Fibroblast of skin of left quadriceps (primary cell): ENCODE measurements at places on chromosomes 7 and 10.

GRCh38 chr10:71632896-71633600, 86.5 kb downstream of the C10orf105 start:
- no peak for DNase-seq

GRCh38 chr10:127618797-127619196, 69.7 kb downstream of the NPS start:
- no peak for DNase-seq

DNA sequence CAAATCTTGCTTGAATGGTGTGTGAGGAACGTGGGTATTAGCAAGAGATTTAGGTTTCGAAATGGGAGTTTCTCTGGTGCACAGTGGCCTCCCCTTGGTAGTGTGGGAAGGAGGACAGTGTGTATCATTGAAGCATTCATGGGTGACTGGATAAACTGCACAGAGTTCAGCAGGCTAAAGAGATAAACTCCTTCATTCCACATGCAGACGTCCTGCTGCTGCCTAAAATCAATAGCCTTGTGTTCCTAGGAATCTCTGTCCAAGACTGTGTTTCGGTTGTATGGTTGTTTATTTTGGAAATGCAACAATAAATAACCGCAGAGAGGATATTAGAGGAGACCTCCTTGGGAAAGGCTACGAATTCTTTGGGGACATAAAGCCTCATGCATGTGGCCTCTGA, 100.9 kb upstream of the FAM171A1 start:
- DNase-seq, result no peak

- DNase-seq, result no peak
Observed at GRCh38 chr10:70698211-70698610, 25.9 kb downstream of the ADAMTS14 start.

DNA sequence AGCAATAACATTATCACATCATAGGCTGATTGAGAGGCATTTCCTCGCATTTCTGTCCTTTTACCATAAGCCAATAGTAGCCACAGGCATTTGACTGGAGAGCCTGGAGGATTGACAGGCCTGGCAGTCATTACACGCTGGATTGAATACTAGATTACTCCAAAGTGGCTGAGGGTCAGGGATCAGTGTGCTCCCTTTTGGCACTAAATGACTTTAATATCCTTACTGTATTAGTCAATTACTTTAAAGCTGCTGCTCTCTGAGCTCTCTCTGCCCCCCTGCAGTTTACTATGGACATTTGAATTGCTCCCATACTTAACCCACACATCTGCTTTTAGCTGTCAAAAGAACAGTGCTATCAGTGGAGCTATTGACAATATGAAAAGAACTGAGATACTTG, 302.0 kb downstream of the TFEC start:
- DNase-seq, result no peak

DNA sequence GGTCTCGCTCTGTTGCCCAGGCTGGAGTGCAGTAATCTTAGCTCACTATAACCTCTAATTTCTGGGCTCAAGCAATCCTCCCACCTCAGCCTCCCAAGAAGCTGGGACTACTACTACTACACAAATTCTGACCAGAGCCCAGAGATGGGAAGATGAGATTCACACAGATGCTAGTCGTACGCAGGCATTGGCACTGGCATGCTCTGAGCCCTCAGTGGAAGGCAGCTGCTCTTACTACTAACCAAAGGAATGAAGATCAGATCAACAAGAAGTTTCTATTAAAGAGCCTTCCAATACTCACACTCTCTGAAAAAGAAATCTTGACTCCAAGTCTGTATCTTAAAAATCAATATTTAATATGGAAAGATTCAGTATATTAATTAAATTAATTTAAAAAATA, 10.7 kb downstream of the GDF2 start:
- DNase-seq, result no peak

GRCh38 chr7:81267508-81267907, 348.7 kb upstream of the SEMA3C start:
- DNase-seq, result no peak

- DNase-seq, result no peak
Observed at GRCh38 chr10:71573562-71574518, 145.7 kb downstream of the C10orf105 start.

GRCh38 chr10:127537924-127538323, 11.2 kb upstream of the NPS start:
- DNase-seq, result no peak

- DNase-seq, result no peak
Observed at GRCh38 chr7:50835156-50835555, 52.5 kb upstream of the GRB10 start.

GRCh38 chr7:91941450-91941849, 788 bp downstream of the AKAP9 start:
- no peak for DNase-seq

DNA sequence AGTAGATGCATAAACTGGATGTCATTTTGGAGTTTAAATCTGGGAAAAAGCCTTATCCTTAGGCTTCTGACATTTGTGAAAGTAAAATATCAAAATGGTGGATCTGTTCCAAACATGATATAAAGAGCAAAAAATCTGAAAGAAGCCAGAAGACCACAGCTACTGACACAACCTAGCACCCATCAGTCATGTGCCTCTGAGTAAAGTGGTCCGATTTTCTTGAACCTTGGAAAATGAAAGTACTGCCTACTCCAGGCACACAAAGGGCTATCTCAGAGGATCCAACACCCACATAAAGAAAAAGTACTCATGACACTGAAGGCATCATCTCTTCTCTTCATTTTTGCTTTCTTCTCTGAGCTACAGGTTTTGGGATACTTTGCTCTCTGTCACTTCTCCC, 150.7 kb downstream of the KMT2E start:
- no peak for DNase-seq

- no peak for DNase-seq
Observed at GRCh38 chr10:6064119-6064518, 2.0 kb upstream of the IL2RA start.

- DNase-seq, result no peak
Observed at GRCh38 chr7:39433550-39433949, 132.7 kb upstream of the YAE1 start.

GRCh38 chr7:156611014-156612010, 29.3 kb upstream of the RNF32 start:
- DNase-seq, result no peak

- DNase-seq, result no peak
Observed at GRCh38 chr10:1968257-1969033, 231.1 kb upstream of the ADARB2 start.

DNA sequence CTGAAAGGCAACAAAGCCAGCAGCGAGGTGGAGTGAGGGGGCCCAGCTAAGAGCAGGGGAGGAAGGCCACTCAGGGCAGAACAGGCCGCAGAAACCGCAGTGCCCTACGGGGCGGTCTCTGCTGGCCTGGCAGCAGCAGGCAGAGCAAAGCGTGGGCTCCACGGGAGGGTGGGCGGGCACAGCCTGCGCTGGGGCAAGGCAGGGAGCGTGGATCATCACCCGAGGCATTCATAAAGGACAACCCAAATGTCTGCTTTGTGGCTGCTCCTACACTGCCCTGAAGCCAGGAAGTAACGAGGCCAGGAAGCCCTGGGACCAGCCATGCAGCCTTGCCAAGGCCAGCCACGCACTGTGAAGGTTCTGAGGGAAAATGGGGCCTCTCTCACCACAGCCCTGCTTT, 127.5 kb downstream of the MAD1L1 start:
- DNase-seq, result no peak

- no peak for DNase-seq
Observed at GRCh38 chr10:71795248-71795647, 21.9 kb upstream of the VSIR start.

- no peak for DNase-seq
Observed at GRCh38 chr10:92799568-92799967, 48.8 kb upstream of the EXOC6 start.

GRCh38 chr10:7529638-7530037, 118.8 kb upstream of the SFMBT2 start:
- DNase-seq, result no peak

DNA sequence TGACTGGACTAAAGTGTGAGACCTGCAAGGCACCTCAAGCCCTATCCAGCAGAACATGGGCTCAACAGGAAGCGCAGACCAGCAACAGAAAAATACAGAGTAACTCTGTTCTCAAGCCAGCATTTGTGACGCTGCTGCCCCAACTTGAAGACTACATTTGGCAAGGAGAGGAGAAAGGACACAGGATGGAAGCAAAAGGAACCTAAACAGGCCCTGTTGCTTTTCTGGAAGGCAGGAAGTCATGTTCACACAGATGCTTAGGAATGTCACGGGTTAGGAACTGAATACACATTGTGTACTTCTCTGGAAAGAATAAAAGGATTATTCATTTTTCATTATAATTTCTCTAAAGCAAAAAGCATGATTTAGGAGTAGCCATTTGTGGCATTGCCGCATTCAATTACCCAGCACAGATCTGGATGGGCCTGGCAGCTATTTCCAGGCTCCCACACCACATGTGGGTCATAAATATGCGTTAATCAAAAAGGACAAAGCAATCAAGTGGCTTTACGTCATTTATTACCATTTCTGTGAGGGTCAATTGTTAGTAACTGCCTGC, 19.8 kb upstream of the TOMM7 start:
- DNase-seq, result no peak

- no peak for DNase-seq
Observed at GRCh38 chr10:104311184-104311720, 27.0 kb downstream of the ITPRIP start.

GRCh38 chr10:116138897-116139296, 134.1 kb downstream of the GFRA1 start:
- DNase-seq, result no peak

GRCh38 chr7:54349229-54349628, 192.9 kb upstream of the VSTM2A start:
- DNase-seq, result no peak

GRCh38 chr10:102119417-102120141, 589 bp downstream of the LDB1 start:
- peak; percentile 72 for DNase-seq

DNA sequence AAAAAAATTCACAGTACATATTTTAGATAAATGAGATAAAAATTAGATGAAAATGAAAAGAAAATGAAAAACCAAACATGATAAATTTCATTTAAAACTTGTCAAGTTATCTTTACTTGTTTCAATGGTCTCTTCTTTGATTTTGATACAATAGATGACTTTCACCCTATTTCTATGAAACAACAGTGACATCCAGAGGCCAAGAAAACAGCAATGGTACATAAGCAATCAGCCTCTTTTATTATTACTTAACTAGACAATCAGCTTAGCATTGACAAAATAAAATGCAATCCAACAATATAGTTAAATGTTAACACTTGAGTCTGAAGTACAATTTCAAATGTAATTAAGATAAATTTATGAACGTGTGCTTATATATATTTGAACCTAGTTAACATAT, 74.8 kb upstream of the GPR37 start:
- no peak for DNase-seq

DNA sequence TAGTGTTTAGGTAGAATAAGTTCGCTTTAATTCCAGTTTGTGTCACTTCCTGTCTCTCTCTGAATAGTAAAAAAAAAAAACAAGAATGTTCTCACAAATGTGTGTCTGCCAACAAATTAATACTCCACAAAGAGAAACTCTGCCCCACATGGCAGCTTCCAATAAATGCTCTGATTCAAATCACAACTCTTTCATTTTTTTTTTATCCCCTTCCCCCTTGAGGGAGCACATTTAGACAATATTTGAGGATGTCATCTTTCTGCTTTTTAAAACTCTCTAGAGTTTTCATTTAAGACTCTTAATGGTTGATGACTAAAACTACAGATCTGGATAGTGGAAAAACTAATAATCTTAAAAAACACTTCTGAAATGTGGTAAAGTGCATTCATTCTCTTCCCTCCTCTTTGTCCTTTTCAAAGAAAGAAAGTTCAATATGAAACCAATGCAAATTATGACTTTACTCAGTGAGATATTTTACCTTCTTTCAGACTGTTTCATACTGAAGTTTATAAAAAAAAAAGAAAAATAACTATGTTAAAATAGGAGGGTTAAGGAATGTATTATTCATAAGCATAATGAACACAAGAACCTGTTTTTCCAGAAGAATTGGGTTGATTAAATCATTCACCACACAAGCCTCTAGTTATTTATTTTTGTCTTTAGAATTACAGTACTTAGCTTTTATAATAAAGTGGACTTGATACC, 42.3 kb downstream of the ARID5B start:
- DNase-seq, result no peak

- no peak for DNase-seq
Observed at GRCh38 chr7:107957436-107957835, 45.5 kb downstream of the LAMB1 start.

DNA sequence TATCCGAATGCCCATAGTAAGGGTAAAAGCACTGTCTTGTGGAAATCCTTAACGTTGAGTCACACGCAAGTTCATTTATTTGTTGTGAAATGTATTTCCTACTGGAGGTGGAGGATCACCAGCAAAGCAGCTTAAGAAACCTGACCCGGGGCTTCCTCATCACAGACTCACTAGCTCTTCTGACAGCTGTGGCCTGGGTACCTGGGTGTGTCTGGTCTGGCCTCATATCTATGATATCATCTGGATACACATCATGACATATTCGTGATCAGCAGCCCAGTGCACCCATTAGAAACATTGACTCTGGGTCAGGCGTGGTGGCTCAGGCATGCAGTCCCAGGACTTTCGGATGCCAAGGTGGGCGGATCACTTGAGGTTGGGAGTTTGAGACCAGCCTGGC, 8.8 kb downstream of the DRGX start:
- DNase-seq, result peak; percentile 7

- DNase-seq, result no peak
Observed at GRCh38 chr7:28544453-28545117, 132.3 kb downstream of the CREB5 start.

- DNase-seq, result no peak
Observed at GRCh38 chr10:50310560-50311174, 59.4 kb upstream of the ASAH2 start.

GRCh38 chr10:42482411-42482810, 156.0 kb downstream of the ZNF33B start:
- no peak for DNase-seq

- peak; percentile 15 for DNase-seq
Observed at GRCh38 chr7:97145068-97145467, 27.6 kb downstream of the SDHAF3 start.

DNA sequence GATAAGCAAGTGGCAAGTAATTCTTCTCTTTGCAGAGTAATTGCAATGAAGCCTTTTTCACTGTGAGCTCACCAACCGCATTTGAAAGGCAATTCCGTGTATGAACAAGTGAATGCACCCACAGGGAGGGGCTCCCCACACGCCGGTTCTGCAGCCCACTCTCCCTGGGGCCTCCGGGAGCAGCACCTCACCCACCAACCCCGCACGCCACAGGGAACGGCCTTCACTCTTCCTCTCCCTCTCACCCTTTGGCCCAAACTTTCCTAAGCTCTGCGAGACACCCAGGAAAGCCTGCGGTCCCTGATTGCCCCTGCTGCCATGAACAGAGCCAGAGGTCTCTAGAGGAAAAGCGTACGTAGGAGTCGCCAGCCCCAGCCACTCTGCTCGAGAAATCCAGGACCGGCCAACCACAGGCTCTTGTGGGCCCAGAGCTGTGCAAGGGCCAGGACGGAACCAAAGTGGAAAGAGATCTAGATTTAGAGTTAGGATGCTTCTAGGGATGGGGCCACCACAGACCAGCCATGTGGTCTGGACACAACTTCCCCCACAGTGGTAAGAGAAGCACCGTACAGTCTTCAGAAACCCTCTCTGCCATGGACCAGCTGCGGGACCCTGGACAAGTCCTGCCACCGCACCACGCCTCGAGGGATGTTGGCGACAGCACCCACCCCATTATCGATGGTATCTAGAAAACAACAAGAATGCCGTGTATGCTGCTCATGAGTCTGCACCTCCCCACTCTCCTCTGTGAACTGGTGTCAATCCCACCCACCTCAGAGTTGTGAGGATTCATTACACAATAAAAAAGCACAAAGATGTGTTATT, 3.6 kb downstream of the WDR86 start:
- no peak for DNase-seq
